Stimulated activated CD8-positive, alpha-beta memory T cell treated with anti-CD3 and anti-CD28 coated beads, Interleukin-4, amount 100 ng/mL, for 1 hour (primary cell): ENCODE measurements at places on chromosomes 1 and 21.

- no peak for DNase-seq
Measured at GRCh38 chr1:37825506-37825905, 17.5 kb upstream of the YRDC start.

DNA sequence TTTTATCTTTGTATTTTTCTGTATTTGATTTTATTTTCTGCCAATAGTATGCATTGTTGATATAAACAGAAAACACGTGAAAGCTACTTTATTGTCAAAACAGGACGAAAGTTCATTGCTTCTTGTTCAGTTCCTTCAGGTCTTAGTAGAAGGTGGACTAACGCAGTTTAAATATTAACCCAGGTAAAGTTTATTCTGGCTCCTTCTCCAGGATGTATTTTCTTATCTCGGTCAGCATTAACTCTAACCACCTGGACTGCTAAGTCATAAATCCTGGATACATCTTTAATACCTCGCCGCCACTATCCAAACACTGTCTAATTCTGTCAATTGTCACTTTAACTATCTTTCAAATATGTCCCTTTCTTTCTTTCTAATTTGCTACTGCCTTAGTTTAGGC lies 5.7 kb upstream of the SOAT1 start:
- DNase-seq: no peak

- DNase-seq: no peak
Measured at GRCh38 chr1:89104147-89104546, 21.8 kb downstream of the GBP2 start.

GRCh38 chr1:46672696-46673095 lies 1.0 kb downstream of the TEX38 start:
- no peak for DNase-seq

DNA sequence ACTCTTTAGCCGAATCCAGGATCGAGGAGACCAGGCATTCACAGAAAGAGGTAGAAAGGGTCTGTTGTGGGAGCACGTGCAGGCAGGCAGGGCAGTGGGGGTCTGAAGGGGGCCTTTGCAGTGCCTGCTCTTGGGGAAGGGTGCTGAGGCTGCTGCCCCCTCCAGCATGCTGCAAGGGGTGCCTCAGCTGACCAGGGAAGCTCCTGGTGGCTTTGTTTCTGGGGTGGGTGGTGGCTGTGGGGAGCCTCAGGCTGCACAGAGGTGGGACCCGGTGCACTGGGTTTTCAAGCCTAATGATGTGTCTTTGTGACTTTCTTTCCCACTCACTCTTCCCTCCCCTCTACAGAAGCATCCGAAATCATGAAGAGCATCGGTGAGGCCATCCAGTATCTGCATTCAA lies 41.5 kb upstream of the IL19 start:
- no peak for DNase-seq

DNA sequence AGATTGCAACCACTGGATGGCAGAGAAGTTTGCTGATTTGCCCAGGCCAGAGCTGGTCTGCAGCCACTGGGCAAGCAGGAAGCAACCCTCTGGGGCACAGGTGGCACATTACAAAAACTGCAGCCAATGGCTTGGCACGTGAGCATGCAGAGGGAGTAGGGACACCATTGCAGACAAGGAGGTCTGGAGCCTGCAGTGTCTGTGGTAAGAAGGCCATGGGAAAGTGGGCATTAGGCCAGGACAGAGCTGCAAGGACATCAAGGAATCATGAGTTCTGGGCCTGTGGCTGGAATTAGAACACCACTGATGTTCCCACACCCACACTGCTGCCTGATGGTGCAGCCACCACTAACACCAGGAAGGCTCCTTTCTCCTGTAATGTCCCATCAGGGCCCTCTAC lies 113.0 kb downstream of the TSEN15 start:
- no peak for DNase-seq

DNA sequence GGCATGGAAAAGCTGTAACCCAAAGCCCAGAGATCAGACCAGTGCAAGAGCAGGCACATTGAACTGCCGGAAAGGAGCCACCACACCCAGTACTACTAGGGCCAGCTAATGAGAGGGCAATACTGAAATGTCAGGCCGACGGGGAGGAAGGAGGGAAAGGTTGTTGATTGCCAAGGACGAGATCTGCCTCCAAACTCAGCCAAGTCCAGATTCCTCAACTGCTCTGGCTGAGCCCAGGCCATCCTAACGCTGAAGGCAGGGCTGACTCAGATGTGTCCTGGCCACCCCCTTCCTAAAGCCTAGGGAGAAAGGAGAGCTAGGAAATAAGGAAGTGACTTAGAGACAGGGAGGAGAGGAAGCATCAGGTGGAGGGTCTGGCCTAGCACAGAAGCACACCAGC lies 42.1 kb upstream of the IPO9 start:
- DNase-seq: no peak

DNA sequence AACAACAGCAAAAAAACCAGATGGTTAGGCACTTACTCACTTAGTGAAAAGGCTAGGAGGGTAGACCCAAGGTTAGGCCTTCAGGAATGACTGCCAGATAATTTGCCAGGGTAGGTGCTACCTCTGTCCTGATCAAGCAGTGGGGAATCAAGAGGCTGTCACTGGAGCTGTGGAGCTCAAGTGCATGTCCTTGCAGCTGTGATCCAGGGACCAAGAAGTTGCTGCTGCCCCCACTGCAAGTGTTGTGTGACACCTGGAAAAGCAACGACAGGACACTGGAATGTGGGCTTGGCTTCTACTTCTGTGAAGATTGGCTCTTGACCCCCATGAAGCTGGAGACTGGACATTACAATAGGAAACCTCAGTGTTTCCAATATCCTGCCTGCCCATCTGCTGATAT lies 72.1 kb downstream of the PEX14 start:
- DNase-seq: no peak

- DNase-seq: no peak
Measured at GRCh38 chr1:54009406-54009805, 8.6 kb downstream of the LDLRAD1 start.

GRCh38 chr1:67676287-67676686 lies 8.7 kb upstream of the GADD45A start:
- no peak for DNase-seq

DNA sequence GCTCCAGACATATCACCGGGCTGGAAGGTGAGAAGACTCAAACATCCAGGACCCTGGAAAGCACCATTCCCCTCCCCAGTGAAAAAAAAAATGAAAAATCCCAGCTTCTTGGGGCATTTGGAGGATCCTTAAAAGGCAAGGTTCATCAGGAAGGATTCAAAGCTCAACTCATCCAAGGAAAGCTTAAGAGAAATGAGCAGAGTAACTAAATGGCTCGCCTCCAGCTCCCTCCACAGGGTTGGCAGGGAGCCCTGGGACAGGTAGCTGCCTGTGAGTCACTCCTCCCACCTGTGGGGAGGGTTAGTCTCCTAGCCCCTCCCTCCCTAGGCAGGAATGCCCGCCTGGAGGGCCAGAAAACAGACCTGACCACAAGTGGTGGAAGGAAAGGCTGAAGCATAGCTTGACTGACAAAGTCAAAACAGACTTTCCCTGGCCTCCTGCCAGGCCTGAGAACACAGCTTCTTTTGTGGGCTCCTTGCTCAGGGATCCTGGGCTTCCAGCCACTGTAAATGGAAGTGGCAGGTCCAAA lies 712 bp upstream of the LAMB3 start:
- no peak for DNase-seq

DNA sequence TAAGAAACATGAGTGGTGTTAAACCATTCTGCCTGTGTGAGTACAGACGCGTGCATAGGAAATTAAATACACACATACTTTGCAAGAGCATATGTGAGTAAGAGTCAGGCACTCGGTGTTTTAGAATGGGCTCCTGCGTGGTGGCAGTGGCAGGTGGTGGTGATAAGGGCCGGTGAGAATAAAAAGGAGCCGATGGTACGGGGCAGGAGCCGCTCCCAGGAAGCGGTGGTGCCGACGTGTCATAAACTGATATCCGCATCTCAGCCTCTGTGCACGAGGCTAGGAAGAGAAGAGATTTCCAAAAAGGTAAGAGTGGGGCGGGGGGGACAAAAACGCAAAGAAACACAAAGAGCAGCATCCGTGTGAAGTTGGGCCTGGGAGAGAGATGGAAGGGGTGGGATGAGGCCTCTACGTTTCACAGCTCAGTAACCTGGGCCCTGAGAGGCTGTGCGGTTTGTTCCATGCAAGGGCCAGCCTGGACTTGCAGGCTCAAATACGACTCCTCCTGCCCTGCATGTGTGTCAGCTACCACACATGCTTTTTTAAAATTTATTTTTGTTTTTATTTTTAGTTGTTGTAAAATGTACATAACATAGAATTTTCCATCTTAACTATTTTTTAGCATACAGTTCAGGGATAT lies 127.7 kb upstream of the COL6A1 start:
- DNase-seq: no peak

- DNase-seq: no peak
Measured at GRCh38 chr1:151356696-151357095, 9.6 kb upstream of the RFX5 start.
